Motor neuron (in vitro differentiated cells): ENCODE measurements at places on chromosomes 3 and 15. TPM values are rescaled to one million over a fixed set of nuclear protein-coding genes. Genes with fewer than 3 reads are reported as not detected.
A peak's percentile ranks its signal among the peaks of the same experiment; 100 is the strongest.

Gene NRROS
- total RNA-seq, result 0.18 and 0.41 TPM in 2 replicates

Gene LRRC31
- total RNA-seq, result not detected in 2 replicates

Gene BCL2A1
- not detected in 2 replicates for total RNA-seq

Gene CELSR3
- 13.7 and 16.4 TPM in 2 replicates for total RNA-seq

Gene IMPG2
- 0.78 and 0.92 TPM in 2 replicates for total RNA-seq

Gene NMNAT3
- total RNA-seq, result 0.66 and 0.81 TPM in 2 replicates

Gene TIMP4
- 1.9 and 2.2 TPM in 2 replicates for total RNA-seq

Gene CTXN2
- 0.10 TPM in 1 of 2 replicates, not detected in the other for total RNA-seq

Gene TNFAIP8L3
- 1.4 and 2.4 TPM in 2 replicates for total RNA-seq

Gene CFAP92
- 0.98 and 1.4 TPM in 2 replicates for total RNA-seq

Gene ZNF639
- 30.3 and 31.0 TPM in 2 replicates for total RNA-seq

Gene SLMAP
- total RNA-seq, result 137 and 150 TPM in 2 replicates

Gene ICE2
- total RNA-seq, result 31.0 and 33.8 TPM in 2 replicates

- ATAC-seq, result no peak
Observed at GRCh38 chr15:68609629-68610028, 30.8 kb downstream of the CORO2B start.

- no peak for ATAC-seq
Observed at GRCh38 chr3:134327594-134327975, 46.7 kb downstream of the AMOTL2 start.

DNA sequence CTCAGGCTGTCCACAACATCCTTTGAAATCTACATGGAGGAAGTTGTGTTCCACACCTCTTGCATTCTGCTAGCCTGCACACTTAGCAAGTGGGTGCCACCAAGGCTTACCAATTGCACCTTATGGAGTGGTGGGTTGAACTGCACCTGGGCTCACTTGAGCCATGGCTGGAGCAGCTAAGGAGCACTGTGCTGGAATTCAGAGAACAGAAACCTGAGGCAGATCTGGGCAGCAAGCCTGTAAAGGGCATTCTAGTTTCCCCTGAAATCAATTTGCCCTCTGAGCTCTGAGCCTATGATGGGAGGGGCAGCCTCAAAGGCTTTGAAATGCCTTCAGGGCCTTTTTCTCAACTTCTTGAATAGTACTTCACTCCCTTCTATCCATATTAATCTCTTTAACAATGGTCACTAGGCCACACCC, 18.0 kb downstream of the BTLA start:
- ATAC-seq, result peak; percentile 95

- ATAC-seq, result no peak
Observed at GRCh38 chr3:37770938-37771918, 90.5 kb upstream of the CTDSPL start.

GRCh38 chr3:192816351-192816750, 89.0 kb upstream of the FGF12 start:
- ATAC-seq, result no peak

- ATAC-seq, result no peak
Observed at GRCh38 chr3:140416666-140417065, 261.2 kb upstream of the TRIM42 start.

GRCh38 chr3:116939091-116939490, 229.5 kb downstream of the TUSC7 start:
- peak; percentile 100 for ATAC-seq

GRCh38 chr3:151329363-151329762, at the start of gene P2RY13:
P2RY13 (minus strand) TSS chr3:151329549; CDS start chr3:151329528, 21 bp downstream.
- ATAC-seq, result no peak

DNA sequence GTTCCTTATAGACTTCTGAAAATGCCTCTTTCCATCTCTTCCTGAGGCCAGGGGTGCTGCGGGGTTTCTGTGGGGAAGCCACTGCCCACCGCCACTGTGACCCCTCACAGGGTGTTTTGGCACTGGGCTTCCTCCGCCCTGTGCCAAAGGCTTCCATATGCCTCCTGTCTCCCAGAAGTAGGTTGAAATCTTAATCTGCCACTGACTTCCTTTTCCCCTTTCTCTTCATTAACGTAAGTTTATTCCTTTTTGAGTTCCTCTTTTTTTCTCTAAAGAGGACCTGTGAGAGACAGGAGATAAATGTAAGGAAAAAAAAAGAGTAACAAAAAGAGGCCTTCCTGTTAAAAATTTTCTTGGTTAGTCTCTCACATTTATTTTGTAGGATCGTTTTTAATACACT, 220.5 kb downstream of the CTNNB1 start:
- ATAC-seq, result no peak

- no peak for ATAC-seq
Observed at GRCh38 chr3:36373666-36374065, 6.6 kb upstream of the STAC start.

- no peak for ATAC-seq
Observed at GRCh38 chr3:99439892-99440291, 198.5 kb upstream of the COL8A1 start.

DNA sequence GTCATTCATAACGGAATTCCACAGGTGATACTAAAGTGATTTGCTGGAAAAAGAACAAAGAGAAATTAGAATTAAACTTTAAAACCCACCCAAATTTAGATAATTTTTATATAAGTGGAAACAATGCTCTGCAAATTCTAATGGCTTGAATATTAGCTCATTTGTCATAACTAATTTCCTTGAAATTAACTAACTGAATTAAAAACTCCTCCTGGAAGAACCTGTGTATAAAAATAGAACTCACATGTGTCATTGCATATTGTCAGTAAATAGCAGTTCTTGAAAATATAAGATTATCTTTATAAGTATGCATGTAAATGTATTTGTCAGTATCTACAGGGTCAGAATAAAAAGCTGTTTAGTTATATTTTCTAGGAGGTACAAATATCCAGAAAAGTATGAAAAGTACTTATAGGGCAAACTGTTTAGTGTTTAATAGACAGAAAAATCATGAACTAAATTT, 16.3 kb downstream of the ZIC1 start:
- no peak for ATAC-seq

DNA sequence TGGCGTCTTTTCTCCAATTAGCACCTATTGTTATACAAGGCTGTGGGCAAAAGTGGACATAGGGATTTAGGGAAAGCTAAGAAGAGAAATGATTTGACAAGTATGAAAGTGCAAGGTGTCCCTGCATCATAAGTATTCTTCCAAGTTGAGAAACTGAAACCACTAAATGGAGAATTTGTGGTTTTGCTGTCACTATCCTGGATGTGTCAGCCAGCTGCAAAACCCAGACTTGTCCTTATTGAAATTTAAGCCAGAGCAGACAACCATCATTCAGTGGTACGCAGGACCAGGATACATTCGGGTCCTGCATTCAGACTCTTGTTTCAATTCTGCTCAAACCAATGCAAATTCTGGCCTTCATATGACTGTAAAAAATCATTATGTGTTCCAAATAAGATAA, 384.8 kb upstream of the TGFBR2 start:
- ATAC-seq, result no peak

GRCh38 chr3:15164340-15164739, 41.7 kb upstream of the CAPN7 start:
- no peak for ATAC-seq

- ATAC-seq, result no peak
Observed at GRCh38 chr3:114687151-114687550, 393.3 kb downstream of the TIGIT start.

DNA sequence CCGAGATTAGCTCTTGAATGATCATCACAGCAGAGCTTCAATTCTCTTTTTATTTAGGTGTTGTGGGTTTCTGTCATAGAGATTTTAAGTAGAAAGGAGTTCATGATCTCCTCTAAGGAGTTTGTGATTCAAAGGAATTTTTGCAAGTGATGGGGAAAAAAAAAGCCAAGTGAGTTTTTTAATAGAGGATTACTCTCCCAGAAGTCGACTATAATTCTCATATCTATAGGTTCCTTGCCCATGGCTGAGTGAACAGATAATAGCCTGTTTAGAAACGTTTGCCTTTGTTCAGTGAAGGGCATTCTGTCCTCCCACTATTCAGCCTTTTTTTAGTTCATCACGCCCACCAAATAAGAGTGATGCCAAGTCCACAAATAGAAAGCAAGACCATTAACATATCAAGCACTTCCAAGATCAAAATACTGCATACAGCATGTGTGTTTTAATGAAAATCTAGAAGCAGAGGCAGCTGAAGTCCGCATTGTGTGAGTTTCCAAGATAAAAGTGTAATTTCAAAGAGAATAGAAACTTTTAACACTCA, 398.4 kb upstream of the CNTN3 start:
- ATAC-seq, result no peak

GRCh38 chr3:122230174-122230573, 46.7 kb downstream of the CASR start:
- no peak for ATAC-seq

GRCh38 chr3:19348941-19349564, 200.7 kb downstream of the KCNH8 start:
- peak; percentile 72 for ATAC-seq

GRCh38 chr3:12323237-12323636, 34.4 kb downstream of the PPARG start:
- ATAC-seq, result no peak

DNA sequence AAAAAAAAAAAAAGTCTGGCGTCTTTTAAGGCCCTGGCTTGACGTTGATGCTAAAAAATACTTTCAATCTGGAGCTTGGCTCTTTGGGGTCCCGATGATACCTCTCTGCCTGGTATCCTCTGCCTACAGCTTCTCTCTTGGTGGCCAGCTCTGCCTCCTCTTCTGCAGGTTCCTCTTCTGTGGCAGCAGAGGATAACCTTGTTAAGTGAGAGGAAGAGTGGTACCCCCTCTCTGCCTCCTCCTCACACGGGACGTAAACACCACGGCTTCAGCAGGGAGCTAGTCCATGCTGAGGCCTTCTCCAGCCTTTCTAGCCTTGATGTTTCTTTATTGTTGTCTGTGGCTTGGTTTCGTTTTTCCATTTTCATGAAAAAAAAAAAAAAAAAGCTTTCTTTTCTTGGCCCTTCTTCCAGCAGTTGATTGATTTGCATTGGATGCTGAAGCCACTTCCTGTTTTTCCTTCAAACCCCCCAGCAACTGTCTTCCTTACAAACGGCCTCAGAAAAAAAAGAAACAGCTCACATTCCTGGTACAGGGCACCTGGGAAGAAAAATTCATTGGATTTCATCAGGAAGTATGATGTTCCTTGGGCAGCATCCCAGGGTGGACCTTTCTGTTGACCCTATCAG, 59.7 kb downstream of the RORA start:
- peak; percentile 27 for ATAC-seq

DNA sequence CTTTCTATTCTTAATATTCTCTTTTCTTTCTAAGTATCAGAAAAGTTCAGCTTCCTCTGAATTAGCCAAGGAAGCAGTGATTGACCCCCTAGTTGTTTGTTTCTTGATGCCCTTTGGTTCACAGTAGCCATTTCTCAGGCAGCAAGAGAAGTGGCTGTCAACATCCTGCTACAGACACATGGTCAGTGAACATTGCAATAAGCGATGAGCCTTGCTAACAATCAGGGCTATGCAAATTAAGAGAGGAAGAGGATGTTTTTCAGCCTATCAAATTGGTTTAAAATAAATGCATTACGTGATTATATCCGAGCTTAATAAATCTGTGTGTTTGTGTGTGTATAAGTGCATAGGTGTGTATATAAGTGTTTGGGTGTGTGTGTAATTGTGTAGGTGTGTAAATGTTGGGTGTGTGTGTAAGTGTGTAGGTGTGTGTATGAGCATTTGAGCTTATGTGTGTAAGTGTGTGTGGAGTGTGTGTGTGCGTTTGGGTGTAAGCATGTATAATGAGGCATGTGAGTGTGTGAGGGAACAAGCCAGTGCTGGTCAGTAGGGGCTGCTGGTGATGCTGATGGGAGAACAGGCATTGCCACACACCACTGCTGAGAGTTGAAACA, 78.1 kb upstream of the XCR1 start:
- ATAC-seq, result no peak

DNA sequence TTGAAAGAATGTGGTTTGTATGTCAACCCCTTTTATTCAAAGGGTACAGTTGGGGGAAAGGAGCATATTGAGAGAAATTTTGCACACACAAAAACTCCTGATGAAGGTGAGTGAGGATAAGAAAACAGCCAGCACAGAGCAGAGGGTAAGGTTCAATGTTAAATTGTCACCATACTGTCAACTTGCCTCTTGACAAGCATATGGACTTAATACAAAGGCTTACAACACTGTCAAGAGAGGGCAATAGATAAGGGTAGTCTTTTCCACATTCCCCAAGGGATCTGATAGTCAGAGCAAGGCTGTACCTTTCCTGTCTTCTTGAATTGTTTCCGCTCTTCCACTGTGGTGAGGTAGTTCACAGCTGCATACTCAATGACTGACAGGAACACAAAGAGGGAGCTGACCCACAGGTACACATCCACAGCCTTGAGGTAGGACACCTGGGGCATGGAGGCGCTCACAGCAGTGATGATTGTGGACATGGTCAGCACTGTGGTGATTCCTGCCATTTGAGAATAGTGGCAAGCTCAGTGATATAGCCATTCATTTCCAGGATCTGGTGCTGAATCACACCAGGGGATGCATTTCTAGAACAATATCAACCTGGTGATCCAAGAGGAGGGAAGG, 20.4 kb upstream of the RIOX2 start:
- no peak for ATAC-seq
